Pulmonary artery endothelial cell (primary cell): ENCODE measurements at places on chromosomes 5 and 9. TPM values are rescaled to one million over a fixed set of nuclear protein-coding genes. Genes with fewer than 3 reads are reported as not detected.

CDX1 gene
- not detected in 2 replicates for total RNA-seq

TMEM252 gene
- total RNA-seq: not detected in 2 replicates

C9orf153 gene
- total RNA-seq: 0.07 and 0.14 TPM in 2 replicates

DHX29 gene
- 30.1 and 45.4 TPM in 2 replicates for total RNA-seq

DNA sequence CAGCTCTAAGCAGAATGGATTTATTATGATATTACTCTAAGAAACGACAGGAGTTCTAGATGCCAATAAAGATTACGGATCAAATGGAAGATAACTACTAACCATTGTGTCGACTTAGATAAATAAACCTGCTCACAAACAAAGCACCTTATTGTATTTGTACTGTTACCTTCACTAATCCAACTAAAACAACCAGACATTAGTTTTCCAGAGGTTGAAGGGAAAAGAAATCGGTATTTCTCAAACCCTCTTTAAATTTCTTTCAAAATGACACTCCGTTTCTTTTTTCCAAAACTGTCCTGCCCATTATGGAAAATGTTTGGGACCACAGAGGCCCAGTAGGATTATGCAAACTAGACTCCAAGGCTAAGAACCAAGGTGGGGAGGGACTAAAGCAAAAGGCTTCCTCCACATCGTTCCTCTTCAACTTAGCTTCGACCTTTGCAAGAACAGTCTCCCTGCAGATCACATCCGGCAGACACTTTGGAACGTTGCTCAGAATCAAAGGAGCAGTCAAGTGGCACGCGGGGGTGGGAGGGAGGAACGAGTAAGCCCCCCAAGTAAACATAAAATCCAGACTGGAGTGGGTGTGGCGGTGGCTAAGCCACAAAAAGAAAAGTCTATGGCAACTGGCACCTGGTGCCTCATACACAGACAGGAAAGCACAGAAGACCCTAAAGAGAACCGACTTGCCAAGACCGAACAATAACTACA lies 2.7 kb downstream of the MLLT3 start:
- DNase-seq: no peak

DNA sequence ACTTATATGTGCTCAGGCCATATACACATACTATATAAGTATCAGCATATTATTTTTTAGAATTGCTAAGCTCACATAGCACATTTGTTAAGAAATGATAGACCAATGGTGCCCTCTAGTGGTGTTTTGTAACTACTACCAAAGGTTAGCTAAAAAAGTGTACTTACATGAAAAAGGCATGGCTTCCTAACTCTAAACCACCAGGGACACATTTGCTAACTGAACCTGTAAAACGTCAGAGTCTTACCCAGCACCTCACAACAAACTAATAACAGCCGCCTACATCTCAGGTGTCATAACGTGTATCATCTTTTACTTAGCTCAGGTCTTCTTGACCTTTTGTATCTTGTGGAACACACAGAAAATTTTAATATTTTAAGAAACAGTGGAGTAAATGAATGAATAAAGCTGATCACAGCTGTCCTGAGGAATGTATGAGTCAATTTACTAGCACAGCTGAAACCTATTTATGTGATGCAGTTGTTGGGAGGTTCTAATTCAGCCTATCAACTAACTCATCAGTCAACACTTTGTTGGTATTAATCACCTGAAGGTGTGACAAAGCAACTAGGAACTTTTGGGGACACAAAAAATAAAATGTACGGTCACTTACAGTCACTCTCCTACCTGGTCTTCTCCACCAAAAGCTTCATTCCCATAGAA lies 72.9 kb downstream of the BAAT start:
- DNase-seq: peak; percentile 44

GRCh38 chr9:111029260-111029659 lies 9.0 kb downstream of the LPAR1 start:
- DNase-seq: no peak

GRCh38 chr5:173573126-173573960 lies 43.1 kb downstream of the BOD1 start:
- no peak for DNase-seq

GRCh38 chr9:96388144-96388543 lies 4.6 kb upstream of the SLC35D2 start:
- DNase-seq: no peak

GRCh38 chr5:90909940-90910339 lies 351.3 kb downstream of the ADGRV1 start:
- no peak for DNase-seq

GRCh38 chr5:72478684-72479083 lies 28.5 kb downstream of the ZNF366 start:
- DNase-seq: no peak

DNA sequence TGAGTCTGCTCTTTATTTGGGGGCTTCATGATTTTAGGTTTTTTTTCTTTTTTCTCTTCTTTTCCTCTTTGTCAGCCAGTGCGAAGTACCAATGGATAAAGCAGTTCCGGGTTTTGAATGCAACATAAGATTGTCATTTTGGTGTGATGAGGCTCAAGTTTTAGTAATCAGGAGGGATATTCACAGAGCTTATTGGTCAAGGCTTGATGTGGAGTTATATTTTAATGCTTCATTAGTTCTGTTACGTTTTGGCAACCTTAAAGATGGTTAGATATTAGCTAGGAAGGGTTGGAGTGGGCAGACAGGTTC lies 1.4 kb downstream of the PIK3R1 start:
- no peak for DNase-seq
